Globus pallidus (tissue), 1 donor: ENCODE measurements at places on chromosomes 1 and 21.

DNA sequence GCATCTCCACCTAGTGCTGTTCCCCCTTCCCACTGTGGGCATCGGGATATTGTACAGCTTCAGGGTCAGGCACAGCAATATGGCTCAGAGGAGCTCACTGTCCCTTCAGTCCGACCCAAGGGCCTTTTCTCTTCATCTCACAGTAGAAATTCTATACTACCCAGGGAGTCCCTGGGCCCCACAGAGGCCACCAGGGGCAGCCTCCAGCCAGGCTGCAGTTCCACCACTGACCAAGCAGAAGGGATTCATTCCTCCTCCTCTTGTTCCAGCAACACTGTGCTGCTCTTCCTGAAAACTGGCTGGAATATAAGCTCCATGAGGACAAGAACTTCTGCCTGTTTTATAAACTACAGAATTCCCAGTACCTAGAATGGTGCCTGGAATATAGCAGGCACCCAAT is 70.5 kb downstream of the CD34 start:
- no peak for DNase-seq

GRCh38 chr1:106755682-106756406 is 300.6 kb upstream of the PRMT6 start:
- DNase-seq = no peak

DNA sequence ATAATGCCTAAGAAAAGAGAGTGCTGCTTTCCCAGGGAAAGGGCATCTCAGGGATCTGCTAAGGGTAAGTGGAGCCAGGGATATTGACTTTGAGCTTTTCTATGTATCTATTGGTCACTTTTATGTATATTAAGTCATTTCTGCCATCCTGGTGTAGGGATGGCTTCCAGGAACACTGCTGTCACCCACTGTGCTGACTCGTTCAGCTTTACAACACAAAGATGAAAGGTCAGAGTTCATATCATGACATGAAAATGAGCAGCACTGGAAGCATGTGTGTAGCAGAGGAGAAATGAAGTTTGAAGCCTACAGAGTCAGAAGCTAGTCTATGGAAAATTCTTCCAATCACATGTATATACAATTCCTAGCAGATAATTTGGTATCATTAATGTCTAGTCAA is 37.1 kb upstream of the RGS8 start:
- no peak for DNase-seq

- no peak for DNase-seq
These were observed 78.9 kb downstream of the MAP3K21 start for GRCh38 chr1:233406339-233406960.

GRCh38 chr21:41651830-41652229 is 115.0 kb downstream of the RIPK4 start:
- no peak for DNase-seq

GRCh38 chr21:29496337-29496736 is 197.6 kb downstream of the BACH1 start:
- DNase-seq = no peak

DNA sequence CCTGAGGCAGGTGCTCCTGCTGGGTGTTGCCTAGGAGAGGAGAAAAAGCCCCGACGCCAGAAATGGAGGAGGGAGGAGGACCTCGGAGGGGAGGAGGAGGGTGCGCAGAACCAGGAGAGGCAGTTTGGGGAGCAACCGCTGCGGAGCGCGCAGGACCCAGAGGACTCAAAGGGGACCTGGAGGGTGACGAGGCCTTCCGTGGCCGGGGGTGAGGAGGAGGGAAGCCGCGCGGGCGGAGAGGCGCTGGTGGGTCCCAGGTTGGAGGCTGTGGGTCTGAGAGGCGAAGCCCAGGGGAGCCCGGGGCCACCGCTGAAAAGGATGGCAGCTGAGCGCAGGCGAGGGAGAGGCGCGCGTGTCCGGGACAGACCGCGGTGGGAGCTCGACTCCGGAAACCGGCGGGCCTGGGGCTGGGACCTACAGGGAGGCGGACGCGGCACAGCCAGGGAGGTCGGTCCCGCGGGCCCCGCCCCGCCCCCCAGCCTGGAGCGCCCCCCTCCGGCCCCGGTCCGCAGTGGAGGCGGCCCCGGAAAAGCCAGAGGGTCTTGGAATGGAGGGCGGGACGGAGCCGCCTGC is 15.1 kb downstream of the RNF223 start:
- no peak for DNase-seq

- DNase-seq = no peak
These were observed 154.6 kb downstream of the PBX1 start for GRCh38 chr1:164713456-164714207.
